ENCODE measurements at places on chromosomes 5 and 9.
A peak's percentile ranks its signal among the peaks of the same experiment; 100 is the strongest.

GRCh38 chr5:28117691-28118090 lies 1079.3 kb upstream of the CDH9 start:
- no peak for DNase-seq

DNA sequence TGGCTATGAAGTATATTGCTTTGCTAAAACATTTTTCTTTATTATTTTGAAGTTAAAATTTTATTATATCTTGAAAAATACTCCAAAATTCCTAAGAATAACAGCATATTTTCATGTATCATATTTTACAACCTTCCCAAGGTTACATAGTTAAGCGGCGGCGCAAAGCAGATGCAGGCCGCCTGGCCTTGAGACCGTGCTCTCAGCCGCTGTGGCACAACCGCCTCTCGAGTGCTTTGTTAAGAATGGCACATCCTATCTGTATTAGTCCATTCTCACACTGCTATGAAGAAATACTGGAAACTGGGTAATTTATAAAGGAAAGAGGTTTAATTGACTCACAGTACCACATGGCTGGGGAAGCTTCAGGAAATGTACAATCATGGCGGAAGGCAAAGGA lies 228.8 kb downstream of the ARRDC3 start:
- DNase-seq: no peak

DNA sequence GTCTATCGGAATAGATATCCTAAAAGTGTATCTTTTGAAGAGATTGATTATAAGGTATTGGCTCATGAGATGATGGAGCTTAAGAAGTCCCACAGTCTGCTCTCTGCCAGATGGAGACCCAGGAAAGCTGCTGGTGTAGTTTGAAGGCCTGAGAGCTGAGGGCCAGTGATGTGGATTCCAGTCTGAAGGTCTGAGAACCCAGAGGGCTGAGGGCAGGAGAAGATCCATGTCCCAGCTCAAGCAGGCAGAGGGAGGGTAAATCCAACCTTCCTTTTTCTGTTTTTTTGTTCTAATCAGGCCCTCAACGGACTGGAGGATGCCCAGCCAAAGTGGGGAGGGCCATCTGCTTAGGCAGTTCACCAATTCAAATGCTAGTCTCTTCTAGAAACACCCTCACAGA lies 11.0 kb upstream of the ABL1 start:
- no peak for DNase-seq

DNA sequence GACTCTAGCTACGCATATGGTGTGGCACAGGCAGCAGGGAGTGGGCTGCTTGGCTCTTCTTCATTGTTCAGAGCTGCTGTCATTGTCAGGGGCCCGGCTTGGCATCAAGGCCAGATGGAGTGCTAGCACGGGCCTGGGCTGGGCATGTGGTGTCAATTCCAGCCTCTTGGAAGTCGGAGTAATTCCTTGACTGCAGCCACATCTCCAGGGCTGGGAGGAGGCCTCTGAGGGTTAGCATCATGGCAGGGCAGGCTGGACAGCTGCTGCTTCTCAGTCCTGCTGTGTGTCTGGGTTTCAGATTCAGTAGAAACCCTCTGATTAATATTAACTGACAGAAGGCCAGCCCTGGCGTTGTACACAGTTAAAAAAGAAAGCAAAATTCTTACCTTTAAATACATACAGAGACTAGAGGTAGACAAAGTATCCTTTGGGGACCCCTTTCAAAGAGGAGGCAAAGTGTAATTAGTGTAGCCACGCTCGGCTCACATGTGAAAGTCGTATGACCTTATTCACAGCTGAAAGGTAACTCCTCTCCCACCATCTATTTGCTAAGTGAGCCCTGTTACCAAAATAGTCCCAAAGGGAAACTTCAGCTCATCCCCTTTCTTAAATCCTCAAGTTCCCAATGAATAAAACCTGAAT lies 126.4 kb downstream of the DOCK2 start:
- DNase-seq: no peak

DNA sequence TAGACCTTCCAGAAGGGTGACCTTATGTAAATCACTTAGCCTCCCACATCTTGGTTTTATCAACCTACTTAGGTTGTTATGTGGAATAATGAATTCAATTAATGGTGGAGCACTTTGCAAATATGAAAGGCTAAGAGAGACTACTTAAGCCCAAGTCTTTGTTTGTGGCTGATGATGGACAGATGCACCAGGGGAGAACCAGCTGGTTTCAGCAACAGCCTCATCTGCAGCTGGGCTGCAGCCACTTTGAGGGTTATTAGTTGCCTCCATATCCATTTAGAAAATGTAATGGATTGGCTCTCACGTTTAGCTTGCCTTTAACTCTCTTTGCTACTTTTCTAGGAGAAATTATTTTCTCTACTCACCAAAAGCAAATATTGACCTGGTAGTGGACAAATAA lies 146.6 kb downstream of the ESM1 start:
- DNase-seq: no peak

DNA sequence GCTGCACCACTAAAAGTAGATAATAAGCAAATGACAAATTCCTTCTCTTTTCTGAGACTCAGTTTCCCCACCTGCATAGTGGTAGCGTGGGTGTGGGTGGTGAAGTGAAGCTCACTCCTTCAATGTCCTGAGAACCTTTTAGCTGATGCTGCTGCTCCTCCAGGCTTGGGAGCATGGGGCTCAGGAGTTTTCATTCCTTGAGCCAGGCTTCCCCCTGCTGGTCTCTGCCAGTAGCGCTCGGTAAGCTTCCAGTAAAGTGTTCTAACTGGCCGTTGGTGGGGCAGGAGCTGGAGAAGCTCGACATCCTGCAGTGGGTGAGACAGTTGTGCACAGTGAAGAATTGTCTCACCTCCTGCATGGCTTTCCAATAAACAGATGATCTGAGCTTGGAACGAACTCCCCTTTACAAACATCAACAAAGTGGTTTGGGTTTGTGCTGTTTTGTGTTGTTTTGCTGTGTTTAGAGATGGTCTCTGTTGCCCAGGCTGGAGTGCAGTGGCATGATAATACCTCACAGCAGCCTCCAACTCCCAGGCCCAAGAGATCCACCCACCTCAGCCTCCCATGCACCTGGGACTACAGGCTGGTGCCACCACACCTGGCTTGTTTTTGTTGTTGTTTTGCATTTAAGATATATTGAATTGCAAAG lies 34.6 kb downstream of the SPARC start:
- DNase-seq: peak; percentile 81

- DNase-seq: no peak
Measured at GRCh38 chr9:111872886-111873285, 23.7 kb upstream of the UGCG start.

GRCh38 chr5:105794578-105794977 lies 1876.2 kb downstream of the EFNA5 start:
- DNase-seq: no peak

DNA sequence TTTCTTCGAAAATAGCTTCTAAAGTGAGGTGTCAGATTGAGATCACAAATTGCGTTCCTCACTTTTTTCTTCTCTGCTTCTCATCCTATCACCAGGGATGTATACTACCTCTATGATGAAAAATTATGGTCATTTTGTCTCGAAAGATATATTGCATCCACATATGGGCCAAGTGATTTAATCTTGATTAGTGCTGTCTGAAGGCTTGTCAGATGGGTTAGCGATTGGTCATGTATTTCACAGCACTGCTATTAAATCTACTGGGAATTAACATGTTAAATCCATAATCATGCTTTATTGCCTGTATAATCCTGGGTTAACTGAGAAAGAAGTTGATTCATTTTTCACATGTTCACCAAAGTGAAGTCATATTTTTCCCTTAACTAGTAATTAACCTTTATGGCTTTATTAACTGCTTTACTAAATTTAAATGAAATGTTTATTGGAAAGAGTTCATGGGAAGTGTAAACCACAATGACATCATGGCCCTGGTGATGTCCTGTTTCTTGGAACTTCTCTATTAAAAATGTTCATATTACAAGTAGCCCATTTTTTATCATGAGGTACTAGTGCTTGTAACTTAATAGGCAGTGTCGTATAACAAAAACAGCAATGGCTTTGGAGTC lies 193.3 kb downstream of the SMC2 start:
- DNase-seq: no peak

DNA sequence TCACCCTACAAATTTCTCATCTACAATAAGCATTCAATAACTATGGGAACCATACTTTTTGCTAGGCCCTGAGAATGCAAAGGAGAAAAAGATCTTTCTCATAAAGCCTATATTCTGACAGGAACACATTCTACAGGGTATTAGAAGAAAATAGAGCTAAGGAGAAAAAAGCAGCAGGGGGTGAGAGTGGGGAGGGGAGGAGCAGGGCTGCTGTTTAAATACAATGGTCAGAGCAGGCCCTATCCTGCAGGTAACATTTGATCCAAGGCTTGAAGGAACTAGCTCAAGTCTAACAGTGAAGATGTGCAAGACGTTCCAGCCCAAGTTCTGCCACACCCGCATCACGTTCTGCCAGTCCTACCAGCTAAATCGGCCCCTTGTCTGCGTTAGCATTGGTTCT lies 89.7 kb downstream of the ELAVL2 start:
- no peak for DNase-seq

DNA sequence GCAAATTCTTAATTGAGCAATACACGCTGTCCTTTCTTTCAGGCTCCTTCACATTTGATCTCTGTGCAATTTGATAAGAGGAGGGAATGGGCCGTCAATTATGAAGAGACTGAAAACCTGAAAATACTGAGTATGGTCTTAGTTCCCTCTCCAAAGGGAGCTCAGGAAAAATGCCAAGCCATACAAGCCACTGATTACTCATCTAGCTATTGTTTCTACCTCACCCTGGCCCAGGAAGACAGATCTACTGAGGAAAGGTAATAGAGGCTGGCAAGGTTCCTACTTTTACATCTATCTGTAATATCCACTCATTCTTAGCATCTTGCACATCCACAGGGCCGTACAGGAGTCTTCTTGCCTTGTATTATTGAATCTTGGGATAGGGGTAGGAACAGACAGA lies 23.7 kb upstream of the TNC start:
- no peak for DNase-seq

- no peak for DNase-seq
Measured at GRCh38 chr9:98362624-98363252, 107.3 kb upstream of the TBC1D2 start.

GRCh38 chr5:15092801-15093200 lies 221.2 kb upstream of the ANKH start:
- DNase-seq: no peak

GRCh38 chr5:153901449-153901848 lies 137.3 kb downstream of the FAM114A2 start:
- peak; percentile 2 for DNase-seq

DNA sequence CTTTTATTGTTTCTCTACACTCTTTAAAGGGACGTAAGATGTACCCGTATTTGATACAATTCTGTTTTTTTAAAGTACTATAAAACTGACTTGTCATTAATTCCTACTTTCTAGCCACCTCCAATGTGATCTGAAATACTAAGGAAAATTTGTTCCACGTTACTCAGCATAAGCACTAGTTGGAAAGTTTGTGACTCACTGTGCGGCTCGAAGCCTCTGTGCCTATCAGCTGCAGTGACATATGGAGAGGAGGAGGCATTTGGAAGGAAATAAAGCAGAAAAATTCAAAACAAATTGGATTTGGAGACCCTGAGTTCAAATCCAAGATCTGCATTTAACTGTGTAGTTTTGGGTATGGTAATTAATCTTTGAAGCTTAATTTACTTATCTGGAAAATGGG lies 339.3 kb downstream of the BRINP1 start:
- DNase-seq: no peak

- DNase-seq: no peak
Measured at GRCh38 chr5:676699-677076, 16.5 kb downstream of the TPPP start.

DNA sequence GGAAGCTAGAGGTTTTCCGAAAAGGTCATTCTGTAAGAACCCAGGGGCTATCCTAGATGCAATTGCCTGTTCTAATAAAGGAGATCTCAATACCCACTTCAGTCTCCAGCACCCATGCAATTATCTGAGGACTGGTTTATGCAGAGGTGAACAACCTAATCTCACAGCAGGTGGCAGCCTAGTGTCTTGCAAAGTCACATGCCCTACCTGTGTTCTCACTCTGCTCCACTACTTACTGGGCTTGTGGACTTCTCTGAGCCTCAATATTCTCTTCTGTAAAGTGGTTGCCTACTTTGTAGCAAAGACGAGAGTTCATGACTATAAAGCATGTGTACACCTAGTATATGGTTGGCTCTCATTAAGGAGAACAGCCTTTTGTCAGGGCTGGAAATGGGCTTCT lies 21.0 kb upstream of the ALDH1B1 start:
- peak; percentile 43 for DNase-seq

DNA sequence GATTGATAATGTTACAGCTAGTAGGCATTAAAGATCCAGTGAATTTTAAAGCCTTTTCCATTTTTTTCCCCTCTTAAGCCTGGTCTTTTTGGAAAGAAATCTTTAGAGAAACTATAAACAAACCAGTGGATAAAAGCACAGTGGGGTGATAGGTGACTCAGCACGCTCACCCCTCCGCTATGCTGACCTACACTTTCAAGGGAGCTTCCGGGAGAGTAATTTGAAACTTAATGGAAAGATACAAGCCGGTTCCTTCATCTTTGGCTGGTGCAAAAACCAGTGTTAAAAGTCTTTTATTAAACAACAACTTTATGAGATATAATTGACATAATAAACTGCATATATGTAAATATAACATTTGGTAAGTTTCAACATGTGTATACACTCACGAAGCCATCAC lies 27.0 kb upstream of the ALDOB start:
- no peak for DNase-seq

DNA sequence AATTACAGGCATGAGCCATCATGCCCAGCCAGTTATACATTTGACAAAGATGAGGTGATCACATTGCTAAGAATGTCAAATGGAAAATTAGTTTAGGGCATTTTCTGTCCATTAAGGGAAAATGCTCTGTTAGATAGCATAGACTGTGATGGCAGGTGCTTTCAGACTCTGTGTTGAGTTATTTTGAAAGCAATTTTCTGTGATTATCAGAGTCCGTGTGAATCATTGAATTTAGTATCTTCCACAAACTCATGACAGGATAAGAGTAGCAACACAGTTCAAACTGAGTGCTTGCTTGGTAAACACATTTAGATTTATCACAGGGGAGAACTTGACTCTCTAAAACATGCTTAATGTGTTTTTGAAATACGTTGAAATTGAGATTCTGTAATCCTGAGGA lies 69.0 kb downstream of the GAPVD1 start:
- no peak for DNase-seq

- no peak for DNase-seq
Measured at GRCh38 chr9:134809292-134809691, 71.3 kb upstream of the FCN2 start.

- no peak for DNase-seq
Measured at GRCh38 chr5:179339996-179340395, 5.3 kb downstream of the ADAMTS2 start.

GRCh38 chr5:88952996-88953643 lies 70.1 kb upstream of the MEF2C start:
- DNase-seq: peak; percentile 28

DNA sequence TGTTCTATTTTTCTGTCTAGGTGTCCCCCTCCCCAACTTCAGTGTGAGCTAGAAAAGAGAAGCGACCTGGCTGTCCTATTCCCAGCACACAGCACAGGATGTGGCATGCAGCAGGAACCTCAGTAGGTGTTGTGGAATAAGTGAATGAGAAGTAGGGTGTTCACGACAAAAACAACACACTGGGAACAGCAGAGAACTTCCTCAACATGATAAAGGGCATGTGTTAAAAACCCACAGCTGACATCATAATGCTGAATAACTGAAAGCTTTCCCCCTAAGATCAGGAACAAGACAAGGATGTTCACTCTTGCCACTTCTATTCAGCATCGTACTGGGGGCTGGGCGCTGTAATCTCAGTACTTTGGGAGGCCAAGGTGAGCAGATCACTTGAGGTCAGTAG lies 155.6 kb upstream of the ZNF618 start:
- no peak for DNase-seq

GRCh38 chr9:110157823-110158664 lies 49.9 kb downstream of the C9orf152 start:
- no peak for DNase-seq

- DNase-seq: no peak
Measured at GRCh38 chr5:153158608-153159007, 331.9 kb upstream of the GRIA1 start.

Data from NAMALWA (cell line).